ENCODE measurements at places on chromosomes 7 and 10.
A peak's percentile ranks its signal among the peaks of the same experiment; 100 is the strongest.

DNA sequence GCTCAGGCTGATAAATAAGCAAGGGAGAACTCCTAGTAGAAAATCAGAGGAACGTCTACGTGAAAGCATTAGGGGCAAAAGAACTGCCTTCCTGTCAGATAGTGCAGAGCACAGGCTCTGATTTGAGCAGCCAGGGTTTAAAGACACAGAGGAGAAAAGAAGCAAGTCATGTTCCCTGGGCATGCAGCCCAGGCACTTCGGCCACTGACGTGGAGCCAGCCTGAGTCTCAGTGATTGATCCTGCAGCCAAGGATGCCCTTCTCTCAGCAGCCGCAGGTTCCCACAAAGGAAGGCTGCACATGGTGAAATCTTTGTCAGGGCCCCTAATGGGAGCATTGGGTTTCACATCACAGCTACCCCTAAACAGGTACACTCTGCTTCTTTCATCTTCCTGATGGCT is 161.7 kb upstream of the HPS1 start:
- no peaks in the 10 kb centered on the region for H3K4me1 ChIP-seq
- no peaks in the 10 kb centered on the region for H3K36me3 ChIP-seq
- no peak overlapping the region for H3K27ac ChIP-seq
- DNase-seq, result no peak

GRCh38 chr7:21193895-21194294 is 234.0 kb upstream of the SP4 start:
- H3K4me3 ChIP-seq, result no peak overlapping the region
- H3K27ac ChIP-seq, result no peak overlapping the region
- no peaks in the 10 kb centered on the region for H3K4me1 ChIP-seq
- no peak for DNase-seq
- H3K36me3 ChIP-seq, result no peaks in the 10 kb centered on the region
- H3K27me3 ChIP-seq, result no peaks in the 10 kb centered on the region

DNA sequence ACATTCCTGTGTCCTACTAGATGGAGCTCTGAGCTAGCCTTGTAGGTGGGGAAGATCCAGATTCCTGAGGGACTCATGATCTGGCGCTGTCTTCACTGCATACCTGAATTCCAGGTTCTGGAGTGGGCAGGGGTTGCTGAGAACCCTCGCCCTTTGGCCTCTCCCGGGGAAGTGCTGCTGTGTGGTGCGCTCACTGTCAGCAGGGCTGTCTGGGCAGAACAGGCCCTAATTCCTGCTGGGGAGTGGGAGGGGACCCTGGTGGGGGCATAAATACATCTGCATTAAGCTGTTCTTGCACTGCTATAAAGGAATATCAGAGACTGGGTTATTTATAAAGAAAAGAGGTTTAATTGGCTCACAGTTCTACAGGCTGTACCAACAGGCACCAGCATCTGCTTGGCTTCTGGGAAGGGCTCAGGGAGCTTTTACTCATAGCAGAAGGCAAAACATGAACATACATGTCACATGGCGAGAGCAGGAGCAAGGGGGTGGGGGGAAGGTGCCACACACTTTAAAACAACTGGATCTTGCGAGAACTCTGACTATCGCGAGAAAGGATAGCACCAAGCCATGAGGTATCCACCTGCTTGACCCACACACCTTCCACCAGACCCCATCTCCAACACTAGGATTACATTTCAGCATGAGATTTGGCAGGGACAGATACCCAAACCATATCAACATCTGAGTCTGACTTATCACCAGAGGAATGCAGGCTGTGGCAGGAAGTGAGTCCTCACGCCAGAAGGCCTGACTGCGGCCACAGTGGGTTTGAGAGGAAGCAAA is 115.0 kb downstream of the ADCY1 start:
- peaks cover 16% of the 10 kb centered on the region for H3K27me3 ChIP-seq
- no peak for DNase-seq
- no peak overlapping the region for H3K4me3 ChIP-seq
- no peak overlapping the region for H3K27ac ChIP-seq

DNA sequence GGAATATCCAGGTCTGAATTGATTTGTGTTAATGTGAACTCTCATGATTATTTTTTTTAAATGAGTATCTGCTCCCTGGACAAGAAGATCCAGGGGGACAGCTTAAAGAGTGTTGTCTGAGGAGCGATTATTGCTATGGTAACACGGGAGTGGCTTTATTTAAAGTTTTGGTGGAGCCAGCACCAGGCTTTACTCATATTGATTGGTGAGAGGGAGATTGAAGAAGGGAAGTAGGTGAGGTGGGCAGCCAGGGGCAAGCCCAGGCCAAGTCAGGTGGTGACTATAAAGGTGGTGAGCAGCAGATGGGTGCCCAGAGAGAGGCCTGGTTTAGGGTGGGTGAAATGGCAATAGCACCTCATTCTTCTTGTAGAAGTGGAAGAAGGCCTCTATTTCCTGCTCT is 10.2 kb upstream of the AGR2 start:
- peaks cover 2% of the 10 kb centered on the region for H3K27me3 ChIP-seq
- no peak overlapping the region for H3K27ac ChIP-seq
- H3K4me3 ChIP-seq, result no peak overlapping the region

- no peaks in the 10 kb centered on the region for H3K27me3 ChIP-seq
- H3K4me1 ChIP-seq, result no peaks in the 10 kb centered on the region
- H3K36me3 ChIP-seq, result no peaks in the 10 kb centered on the region
- H3K27ac ChIP-seq, result no peak overlapping the region
Observed at GRCh38 chr10:98261436-98262277, 6.3 kb downstream of the LOXL4 start.

DNA sequence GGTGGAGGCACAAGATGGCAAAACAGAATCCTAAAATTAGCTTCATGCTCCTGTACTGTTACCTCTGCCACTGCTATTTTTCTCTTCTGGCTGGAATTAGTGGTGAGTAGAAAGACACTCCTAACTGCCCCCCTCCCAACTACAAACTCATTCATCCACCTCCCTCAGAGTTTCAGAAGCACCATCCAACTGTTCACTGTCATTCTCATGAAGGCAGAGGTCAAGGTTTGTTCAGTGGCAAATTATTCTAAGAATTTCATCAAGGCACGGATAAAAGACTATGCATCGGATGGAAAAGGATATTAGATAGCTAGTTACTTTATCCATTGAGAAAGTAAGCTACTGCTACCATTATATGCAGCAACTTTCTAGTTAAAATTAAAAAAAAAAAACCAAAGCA is 59.7 kb downstream of the LRGUK start:
- H3K27ac ChIP-seq, result no peak overlapping the region
- H3K27me3 ChIP-seq, result no peaks in the 10 kb centered on the region
- DNase-seq, result no peak
- H3K4me3 ChIP-seq, result no peak overlapping the region
- no peaks in the 10 kb centered on the region for H3K36me3 ChIP-seq
- no peaks in the 10 kb centered on the region for H3K4me1 ChIP-seq

- no peaks in the 10 kb centered on the region for H3K4me1 ChIP-seq
- H3K4me3 ChIP-seq, result no peak overlapping the region
- no peak for DNase-seq
- no peak overlapping the region for H3K27ac ChIP-seq
Observed at GRCh38 chr7:82358923-82359322, 84.7 kb downstream of the CACNA2D1 start.

DNA sequence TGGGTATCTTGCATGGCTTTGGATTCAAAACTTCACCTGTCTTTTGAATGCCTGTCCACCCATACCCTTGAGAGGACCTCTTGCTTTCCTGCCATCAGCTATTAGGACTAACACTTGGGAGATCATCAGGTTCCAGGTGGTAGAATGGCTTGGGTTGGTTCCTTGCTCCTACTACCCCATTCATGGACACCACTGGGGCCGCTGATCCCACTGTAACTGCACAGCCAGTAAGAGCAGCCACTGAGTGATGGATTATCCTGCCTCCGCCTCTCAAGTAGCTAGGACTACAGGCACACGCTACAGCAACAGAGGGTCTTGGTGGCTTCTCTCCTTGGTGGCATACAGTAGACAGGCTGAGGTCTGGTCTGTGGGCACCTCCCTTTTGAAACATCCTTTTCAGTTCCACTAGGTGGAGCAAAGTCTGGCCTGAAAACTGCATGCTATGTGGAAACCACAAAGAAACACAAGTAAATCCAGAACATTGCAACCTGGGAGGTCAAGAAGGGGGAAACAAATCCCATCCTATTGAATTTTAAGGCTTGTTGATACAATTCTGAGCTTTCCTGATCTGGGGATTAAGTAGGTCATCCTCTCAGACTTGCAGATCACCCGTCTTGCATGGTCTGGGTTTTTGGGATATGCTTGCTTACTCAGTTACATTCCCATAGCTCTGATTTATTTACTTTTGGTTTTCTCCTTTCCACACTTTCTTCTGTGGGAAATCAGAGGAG is 9.4 kb downstream of the WBP1L start:
- no peak overlapping the region for H3K4me3 ChIP-seq
- no peak for DNase-seq
- peaks cover 22% of the 10 kb centered on the region for H3K4me1 ChIP-seq
- no peak overlapping the region for H3K27ac ChIP-seq

GRCh38 chr7:37371755-37372154 is 76.9 kb downstream of the ELMO1 start:
- no peak for DNase-seq
- H3K27ac ChIP-seq, result no peak overlapping the region
- no peaks in the 10 kb centered on the region for H3K27me3 ChIP-seq

DNA sequence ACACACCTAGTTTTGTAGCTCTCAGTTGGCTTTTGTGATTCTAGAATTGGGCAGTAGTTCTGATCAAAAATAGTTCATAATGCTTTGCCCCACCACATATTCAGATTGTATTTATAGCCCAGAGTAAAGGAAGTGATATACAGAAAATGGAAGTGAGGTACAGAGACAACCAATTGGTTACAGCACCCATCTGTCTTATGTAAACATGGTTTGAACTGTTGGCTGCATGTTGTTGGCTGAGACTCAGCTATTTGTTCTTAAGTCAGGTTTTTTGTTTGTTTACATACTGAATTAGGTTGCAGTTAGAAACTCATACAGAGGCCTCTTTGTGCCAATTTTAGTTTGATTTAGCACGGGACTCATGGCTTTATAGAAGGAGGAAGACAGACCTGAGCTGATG is 158.9 kb upstream of the GPR26 start:
- no peaks in the 10 kb centered on the region for H3K36me3 ChIP-seq
- no peak overlapping the region for H3K4me3 ChIP-seq
- DNase-seq, result no peak
- H3K4me1 ChIP-seq, result no peaks in the 10 kb centered on the region
- H3K27me3 ChIP-seq, result peaks cover 11% of the 10 kb centered on the region

DNA sequence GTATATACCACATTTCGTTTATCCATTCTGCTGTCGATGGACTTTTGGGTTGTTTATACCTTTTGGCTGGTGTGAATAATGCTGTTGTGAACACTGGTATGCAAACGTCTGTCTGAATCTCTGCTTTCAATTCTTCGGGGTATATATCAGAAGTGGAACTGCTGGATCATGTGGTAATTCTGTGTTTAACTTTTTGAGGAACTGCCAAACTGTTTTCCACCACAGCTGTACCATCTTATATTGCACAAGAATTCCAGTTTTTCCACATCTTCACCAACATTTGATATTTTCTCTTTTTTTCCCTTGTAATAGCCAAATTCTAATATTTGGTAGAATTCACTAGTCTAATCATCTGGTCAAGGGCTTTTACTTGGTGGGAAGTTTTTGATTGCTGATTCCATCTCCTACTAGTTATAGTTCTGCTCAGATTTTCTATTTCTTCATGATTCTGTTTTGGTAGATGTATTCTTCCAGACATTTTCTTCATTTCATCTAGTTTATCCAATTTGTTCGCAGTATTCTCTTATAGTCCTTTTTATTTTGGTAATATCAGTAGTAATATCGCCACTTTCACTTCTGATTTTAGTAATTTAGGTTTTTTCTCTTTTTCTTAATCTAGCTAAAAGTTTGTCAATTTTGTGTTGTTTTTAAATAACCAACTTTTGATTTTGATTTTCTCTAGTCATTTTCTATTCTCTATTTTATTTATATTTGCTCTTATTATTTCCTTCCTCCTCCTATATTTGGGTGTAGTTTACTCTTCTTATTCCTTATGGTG is 271.2 kb downstream of the ZEB1 start:
- DNase-seq, result no peak
- H3K4me3 ChIP-seq, result no peak overlapping the region
- H3K4me1 ChIP-seq, result no peaks in the 10 kb centered on the region

- no peak for DNase-seq
- H3K4me3 ChIP-seq, result no peak overlapping the region
- peaks cover 33% of the 10 kb centered on the region for H3K36me3 ChIP-seq
- H3K27ac ChIP-seq, result no peak overlapping the region
- H3K27me3 ChIP-seq, result no peaks in the 10 kb centered on the region
Observed at GRCh38 chr10:97738616-97739015, 1.7 kb downstream of the ZFYVE27 start.

GRCh38 chr7:36661135-36661840 is 63.0 kb downstream of the AOAH start:
- DNase-seq, result no peak
- no peaks in the 10 kb centered on the region for H3K27me3 ChIP-seq
- H3K36me3 ChIP-seq, result peaks cover 11% of the 10 kb centered on the region
- H3K4me1 ChIP-seq, result peaks cover 19% of the 10 kb centered on the region
- no peak overlapping the region for H3K27ac ChIP-seq
- H3K4me3 ChIP-seq, result no peak overlapping the region

DNA sequence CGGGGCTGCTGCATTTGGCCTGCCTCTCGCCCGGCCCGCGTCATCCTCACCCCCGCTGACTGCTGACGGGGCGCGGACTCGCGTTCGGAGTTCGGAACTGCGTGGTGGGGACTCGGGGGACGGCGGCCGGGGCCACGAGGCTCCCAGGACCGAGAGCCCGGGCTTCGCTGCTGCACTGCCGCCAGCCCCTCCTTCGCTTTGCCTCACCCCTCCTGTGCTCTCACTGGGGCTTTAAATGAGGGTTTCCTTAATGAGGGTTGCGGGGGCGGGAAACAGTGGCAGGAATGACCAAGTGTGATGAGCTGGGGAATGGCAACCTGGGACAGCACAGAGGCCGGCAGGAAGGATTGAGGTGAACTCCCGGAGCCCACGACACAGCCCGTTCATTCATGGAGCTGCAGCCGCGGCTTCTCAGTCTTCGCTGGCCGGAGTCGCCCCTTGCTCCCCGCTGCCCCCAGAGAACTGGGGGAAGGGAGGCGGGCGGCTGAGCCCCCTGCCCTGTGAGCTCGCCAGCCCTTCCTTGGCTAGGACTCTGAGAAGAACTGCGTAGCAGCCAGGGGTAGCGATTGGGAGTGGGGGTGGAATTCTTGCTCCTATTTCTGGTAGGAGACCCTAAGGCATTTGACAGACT is 1.5 kb upstream of the LRRC4 start:
- H3K27me3 ChIP-seq, result peaks cover 23% of the 10 kb centered on the region
- H3K36me3 ChIP-seq, result peaks cover 4% of the 10 kb centered on the region
- H3K27ac ChIP-seq, result no peak overlapping the region
- peaks cover 21% of the 10 kb centered on the region for H3K4me1 ChIP-seq
- peak overlapping the region; percentile 80 for H3K4me3 ChIP-seq
- DNase-seq, result no peak

- no peaks in the 10 kb centered on the region for H3K36me3 ChIP-seq
- no peak overlapping the region for H3K27ac ChIP-seq
- no peak overlapping the region for H3K4me3 ChIP-seq
- DNase-seq, result no peak
- no peaks in the 10 kb centered on the region for H3K4me1 ChIP-seq
Observed at GRCh38 chr7:134083766-134084487, 43.2 kb upstream of the LRGUK start.
